ENCODE measurements at places on chromosomes 5 and 9.

GRCh38 chr5:96928931-96929708 lies 6.8 kb upstream of the LNPEP start:
- no peak for DNase-seq

GRCh38 chr9:13970018-13970417 lies 343.9 kb downstream of the NFIB start:
- no peak for DNase-seq

DNA sequence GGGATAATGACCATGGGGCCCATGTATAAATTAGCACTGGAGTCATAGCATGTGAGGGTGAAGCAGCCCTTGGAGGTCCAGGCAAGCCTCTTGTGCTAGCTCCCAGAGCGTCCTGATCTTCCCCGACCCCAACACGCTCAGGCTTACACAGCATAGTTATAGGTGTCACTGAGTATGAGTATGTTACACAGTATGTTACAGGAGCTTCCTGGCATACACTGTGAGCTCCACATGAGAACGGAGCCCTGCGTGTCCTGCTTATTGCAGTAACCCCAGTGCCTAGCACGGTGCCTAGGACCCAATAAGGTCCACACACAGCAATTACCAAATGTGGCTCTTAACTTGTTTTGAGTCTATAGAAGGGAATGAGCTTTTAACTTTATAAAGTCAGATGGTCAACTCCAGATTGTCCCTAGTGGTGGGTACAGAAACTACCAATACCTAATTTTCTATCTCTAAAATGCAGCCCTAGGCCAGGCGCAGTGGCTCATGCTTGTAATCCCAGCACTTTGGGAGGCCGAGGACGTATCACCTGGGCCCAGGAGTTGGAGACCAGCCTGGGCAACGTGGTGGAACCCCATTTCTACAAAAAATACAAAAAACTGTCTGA lies 64.1 kb downstream of the PLAC8L1 start:
- no peak for DNase-seq

- no peak for DNase-seq
Measured at GRCh38 chr9:83701286-83701685, 6.5 kb downstream of the UBQLN1 start.

GRCh38 chr9:14207352-14207995 lies 106.5 kb downstream of the NFIB start:
- no peak for DNase-seq

DNA sequence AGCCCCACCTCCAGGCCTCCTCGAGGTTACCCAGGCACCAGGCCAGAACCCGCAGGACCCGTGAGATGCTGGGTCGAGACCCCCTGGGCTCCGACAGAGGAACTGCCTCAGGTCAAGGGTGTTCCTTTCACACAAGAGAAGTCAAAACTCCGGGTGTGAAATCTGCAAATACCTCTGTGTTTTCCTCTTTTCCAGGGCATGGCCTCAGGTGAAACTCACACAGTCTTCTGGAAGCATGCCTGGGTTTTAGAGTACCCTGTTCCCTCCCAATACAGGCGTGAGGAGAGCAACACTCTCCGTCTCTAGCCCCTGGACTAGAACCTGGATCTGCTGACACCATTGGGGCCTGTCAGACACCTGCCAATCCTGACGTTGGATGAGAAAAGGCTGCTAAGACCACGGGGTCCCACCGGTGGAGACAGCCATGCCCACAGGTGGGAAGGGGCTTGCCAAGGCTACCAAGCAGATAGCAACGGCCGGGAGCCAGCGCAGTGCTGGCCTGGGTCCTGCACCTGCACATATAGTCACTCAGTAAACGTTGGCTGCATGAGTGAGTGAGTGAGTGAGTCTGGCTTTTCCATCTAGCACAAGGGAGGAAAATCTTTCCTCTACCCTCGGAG lies 182.0 kb upstream of the PPP1R26 start:
- no peak for DNase-seq

DNA sequence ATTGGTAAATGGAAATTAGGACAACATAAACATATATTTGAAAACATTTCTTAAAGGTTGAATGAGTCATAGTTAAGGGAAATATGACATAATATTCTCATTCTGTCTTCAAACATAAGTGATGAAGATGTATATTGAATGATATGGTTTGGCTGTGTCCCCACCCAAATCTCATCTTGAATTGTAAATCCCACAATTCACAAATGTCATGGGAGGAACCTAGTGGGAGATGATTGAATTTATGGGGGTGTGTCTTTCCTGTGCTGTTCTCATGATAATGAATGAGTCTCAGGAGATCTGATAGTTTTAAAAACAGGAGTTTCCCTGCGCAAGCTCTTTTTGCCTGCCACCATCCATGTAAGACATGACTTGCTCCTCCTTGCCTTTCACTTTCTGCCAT lies 104.4 kb upstream of the MPDZ start:
- no peak for DNase-seq

- no peak for DNase-seq
Measured at GRCh38 chr9:93037476-93037971, 21.0 kb upstream of the SUSD3 start.

DNA sequence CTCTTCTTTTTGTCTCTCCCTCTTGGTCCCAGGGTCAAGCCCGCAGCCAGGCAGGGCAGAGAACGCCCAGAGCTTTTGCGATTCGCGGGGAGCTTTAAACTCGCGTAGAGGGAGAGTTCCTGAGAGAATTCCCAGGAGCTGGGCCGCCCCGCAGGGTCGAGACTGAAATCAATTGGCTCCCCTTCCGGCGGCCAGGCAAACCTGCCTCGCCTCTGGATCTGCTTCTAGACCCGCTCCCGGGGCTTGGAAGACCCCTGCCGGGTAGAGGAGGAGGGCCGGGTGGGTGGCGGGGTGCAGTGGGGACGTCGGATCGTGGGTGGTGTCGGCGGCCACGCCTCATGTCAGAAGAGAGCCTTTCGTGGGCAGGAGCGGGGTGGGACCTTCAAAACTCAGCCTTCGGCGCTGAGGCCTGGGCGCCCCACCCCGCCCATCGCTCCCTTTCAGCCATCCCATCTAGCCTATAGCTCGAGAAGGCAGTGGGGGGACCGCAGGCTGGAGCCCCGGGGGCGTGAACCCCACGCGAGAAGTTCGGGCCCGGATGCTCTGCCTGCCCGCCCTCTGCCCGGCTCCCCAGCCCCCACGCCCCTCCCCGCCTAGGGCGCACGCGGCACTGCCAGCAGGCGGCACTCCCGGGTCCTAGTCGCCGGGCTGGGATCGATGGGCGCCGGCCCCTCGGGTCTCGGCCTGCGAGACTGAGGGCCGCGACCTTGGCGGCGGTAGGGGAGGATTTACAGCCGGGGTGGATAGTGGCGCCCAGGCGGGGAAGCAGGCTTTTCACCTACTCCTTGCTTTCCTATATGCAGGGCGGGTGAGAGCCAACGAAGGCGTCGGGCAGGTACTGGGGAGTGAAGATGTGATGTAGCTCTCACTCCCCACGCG lies 6.1 kb downstream of the PRDM6 start:
- no peak for DNase-seq

DNA sequence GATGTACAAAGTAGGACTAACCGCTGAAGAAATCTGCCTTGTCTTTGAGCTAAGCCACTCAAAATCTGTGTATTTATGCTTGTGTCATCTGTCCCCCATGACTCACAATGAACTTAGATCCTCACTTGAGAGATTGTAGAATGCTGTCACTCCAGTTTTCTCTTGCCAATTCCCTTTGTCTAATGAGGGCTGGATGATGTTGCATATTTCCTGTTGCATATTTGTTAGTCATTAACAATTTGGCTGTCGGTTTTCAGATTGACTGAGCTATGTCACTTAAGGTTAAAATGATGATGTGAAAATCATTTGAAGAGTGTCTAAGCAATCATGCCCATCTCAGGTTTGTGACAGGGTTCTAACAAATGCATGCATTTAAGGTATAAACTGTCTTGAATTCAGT lies 481.7 kb downstream of the CDH10 start:
- DNase-seq = no peak

GRCh38 chr5:124661317-124662141 lies 84.9 kb downstream of the ZNF608 start:
- DNase-seq = no peak

DNA sequence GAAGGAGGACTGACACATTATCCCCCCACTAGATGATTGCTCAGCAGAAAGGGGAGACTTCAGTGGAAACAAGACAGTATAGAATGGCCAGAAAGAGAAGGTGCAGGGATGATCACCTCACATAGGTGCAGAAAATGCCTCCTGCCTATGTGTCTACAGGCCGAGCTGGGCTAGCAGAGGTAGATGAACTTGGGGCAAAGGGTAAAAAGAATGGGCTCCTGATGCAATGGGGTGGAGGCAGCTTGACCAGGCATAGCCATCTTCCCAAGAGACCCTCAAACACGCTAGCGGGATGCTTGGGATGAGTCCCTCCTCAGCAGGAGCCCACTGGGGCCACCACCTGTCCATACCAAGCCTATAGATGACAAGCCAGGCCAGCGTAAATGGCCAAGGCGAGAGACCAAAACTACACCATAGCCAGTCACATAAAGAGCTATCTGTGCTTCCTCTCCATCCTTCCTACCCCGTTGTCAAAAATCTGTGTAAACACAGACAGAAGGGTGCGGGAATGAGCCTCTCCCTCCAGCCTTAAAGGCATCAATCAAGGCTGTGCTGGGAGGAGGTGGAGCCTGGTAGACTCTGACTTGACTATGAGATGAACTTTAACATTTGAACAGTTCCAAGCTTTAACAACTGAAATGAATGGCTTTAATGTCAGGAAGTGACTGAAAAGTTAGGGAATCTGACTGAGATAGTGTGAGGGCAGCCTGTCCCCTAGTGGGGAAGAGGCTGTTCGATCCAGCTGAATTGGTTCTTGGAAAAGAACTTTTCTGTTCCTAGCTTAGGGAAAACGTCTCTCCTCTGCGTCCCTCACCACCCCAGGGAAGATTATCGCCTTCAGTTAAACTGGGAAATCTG lies 10.4 kb downstream of the C9orf152 start:
- no peak for DNase-seq

- no peak for DNase-seq
Measured at GRCh38 chr9:71145179-71145578, 23.8 kb upstream of the TRPM3 start.

GRCh38 chr9:105281926-105282325 lies 37.5 kb downstream of the SLC44A1 start:
- no peak for DNase-seq

GRCh38 chr9:97179616-97180015 lies 127.8 kb upstream of the CCDC180 start:
- no peak for DNase-seq

DNA sequence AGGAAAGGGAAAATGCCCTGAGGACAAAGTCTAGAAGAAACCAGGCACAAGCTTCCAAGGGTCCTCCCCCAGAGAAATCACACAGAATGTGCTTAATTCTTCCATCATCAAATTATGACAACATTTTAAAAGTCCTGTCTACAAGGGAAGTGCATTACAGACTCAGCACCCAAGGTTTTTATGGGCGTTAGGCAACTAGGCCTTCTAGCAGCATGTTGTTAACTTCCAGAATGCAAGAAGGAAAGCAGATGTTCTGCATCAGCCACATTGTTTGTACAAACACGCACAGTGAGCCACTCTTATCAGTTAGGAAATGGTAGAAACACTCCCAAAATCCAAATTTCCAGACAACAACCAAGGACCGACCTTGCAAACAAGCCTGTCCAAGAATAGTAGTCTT lies 26.5 kb downstream of the SMC5 start:
- DNase-seq = no peak

DNA sequence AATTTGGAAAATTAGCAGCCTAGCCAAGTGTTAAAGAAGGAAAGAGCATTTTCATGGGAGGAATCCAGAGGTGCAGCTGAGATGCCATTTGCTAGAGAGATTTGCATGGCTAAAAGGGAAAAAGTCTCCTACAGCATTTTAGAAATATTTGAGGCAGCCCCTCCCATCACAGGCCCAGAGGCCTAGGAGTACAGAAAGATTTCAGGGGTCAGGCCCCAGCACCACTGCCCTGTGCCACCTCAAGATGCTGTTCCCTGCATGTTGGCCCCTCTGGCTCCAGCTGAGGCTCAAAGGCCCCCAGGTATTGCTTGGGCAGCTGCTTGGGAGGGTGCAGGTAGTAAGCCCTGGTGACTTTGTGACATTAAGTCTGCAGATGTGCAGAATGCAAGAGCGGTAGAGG lies 26.9 kb upstream of the NPR3 start:
- DNase-seq = no peak

- no peak for DNase-seq
Measured at GRCh38 chr9:38062498-38063362, 6.3 kb downstream of the SHB start.

GRCh38 chr5:112549605-112550166 lies 130.6 kb upstream of the EPB41L4A start:
- DNase-seq = no peak

- DNase-seq = no peak
Measured at GRCh38 chr5:109553846-109554245, 135.9 kb upstream of the MAN2A1 start.

DNA sequence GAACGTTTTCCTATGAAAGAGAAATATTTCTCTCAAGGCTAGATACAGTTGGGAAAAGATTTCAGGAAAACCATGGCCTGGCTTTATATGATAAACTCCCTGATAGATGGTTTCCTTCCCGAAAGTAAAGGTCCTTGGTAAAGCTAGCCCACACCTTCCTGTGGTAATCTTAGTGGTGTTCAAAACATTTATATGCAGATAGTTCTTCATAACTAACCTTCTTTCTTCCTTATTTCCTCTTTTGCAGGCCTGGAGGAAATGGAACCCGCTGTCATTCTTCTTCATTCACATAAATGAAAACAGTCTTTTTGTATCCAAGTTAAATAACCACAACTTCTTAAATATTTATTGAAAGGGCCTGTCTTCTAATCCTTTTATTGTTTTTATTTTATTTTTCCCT lies 474.0 kb upstream of the ACTBL2 start:
- no peak for DNase-seq

DNA sequence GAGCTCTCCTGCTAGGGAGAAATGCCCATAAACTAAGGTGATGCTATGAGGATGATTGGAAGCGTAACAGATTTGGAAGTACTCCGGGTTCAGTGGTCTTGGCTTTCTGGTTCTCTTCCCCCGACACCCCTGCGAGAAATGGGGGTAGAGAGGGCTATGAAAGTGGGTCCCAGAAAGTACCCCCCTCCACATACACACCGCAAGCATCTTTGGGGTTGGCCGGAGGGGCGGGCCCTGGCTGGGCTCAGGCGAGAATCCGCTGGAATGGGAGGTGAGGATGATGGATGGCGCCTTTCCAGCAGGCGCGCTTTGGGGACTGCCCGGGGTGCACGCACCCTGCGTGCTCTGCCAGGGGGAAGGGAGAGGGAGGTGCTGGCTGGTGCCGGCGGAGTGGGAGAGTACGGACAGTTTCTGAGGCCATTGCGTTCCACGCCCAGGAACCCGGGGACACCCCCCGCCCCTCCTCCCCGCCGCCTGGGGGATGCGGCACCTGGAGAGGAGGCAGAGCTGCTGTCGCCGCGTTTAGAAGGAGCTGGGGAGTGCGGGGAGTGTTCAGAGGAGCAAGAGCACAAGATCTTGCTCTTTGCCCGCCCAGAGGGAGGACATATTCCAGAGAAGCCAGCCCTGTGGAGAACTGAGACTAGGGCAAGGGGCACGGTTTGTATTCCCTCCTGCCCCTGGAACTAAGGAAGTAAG lies 1.9 kb downstream of the PCSK5 start:
- DNase-seq = peak; percentile 20

DNA sequence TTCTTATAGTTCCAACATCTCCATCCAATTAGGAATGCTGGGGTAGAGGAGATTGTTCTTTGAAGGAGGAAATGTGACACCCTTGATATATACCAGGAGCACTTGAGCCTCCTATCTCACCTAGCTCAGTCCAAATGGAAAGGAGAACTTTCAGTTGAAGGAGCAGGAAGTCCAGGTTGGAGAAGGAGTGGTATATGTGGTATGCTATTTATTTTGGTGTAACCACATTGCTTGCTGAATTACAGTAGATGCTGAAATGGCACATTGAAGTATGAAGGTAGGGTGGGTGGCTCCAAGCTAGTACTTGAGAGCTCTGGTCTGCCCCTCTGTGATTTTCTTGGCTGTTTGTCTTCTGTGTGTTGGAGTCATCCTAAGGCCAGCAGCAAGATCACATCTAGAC lies 6.1 kb downstream of the CSNK1G3 start:
- DNase-seq = no peak

Data from stimulated activated CD4-positive, alpha-beta T cell treated with anti-CD3 and anti-CD28 coated beads, Interleukin-1b, Interleukin-23, amount 100 ng/mL, for 24 hours (primary cell).